Mesothelial cell of epicardium (in vitro differentiated cells): ENCODE measurements at places on chromosomes 1 and 21. TPM values are rescaled to one million over a fixed set of nuclear protein-coding genes. Genes with fewer than 3 reads are reported as not detected.

CFAP107 gene
- not detected in 3 replicates for total RNA-seq

SPATA46 gene
- total RNA-seq, result not detected in 3 replicates

- no peak for DNase-seq
These were observed 48.7 kb downstream of the ELAPOR1 start for GRCh38 chr1:109162626-109163025.

OR2T29 gene
- not detected in 3 replicates for total RNA-seq

DNA sequence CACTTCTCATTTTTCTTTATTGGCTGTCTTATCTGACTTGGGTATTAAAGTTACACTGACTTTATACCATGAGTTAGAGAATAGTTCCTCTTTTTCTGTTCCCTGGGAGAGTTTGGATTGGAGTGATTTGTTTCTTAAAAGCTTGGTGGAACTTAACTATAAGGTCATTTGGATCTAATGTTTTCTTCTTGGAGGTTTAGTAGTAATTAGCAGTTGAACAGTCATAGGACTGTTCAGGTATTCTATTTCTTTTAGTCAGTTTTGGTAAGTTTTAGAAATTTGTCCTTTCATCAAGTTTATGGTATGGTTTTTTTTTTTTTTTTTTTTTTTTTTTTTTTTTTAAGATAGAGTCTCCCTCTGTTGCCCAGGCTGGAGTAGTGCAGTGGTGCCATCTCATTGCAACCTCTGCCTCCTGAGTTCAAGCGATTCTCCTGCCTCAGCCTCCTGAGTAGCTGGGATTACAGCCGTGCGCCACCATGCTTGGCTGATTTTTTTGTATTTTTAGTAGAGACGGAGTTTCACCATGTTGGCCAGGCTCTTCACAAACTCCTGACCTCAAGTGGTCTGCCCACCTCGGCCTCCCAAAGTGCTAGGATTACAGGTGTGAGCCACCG is 6.3 kb downstream of the TTC3 start:
- no peak for DNase-seq

DNA sequence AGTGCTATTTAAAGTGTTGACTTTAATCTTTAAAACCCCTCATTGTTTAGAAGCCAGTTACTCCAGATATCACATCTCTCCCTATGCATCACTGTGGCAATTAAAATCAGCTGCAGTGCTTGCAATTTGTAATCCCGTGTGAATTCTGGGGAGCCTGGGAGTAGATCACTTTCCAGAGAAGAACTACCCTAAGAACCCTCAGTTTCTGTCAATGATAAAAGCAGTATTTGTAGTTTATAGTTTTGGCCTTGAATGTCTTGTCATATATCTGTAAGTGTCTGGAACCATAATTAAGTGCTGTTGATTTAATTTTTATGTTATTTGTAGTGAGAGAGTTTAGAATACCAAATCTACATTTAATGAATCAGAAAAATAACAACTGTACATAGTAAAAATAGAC is 5.5 kb upstream of the SPAG17 start:
- no peak for DNase-seq

- no peak for DNase-seq
These were observed 31.1 kb upstream of the MTF1 start for GRCh38 chr1:37890378-37891014.

GRCh38 chr1:44717653-44718052 is 13.3 kb downstream of the RNU5D-1 start:
- DNase-seq, result no peak

CR1 gene
- 0.09 to 0.16 TPM (median 0.09 TPM) in 3 replicates for total RNA-seq

- no peak for DNase-seq
These were observed 394.3 kb downstream of the NTNG1 start for GRCh38 chr1:107535091-107535490.

GRCh38 chr21:31875496-31876015 is 2.7 kb downstream of the HUNK start:
- DNase-seq, result no peak

ZNF593OS gene
- total RNA-seq, result not detected in 3 replicates

DNA sequence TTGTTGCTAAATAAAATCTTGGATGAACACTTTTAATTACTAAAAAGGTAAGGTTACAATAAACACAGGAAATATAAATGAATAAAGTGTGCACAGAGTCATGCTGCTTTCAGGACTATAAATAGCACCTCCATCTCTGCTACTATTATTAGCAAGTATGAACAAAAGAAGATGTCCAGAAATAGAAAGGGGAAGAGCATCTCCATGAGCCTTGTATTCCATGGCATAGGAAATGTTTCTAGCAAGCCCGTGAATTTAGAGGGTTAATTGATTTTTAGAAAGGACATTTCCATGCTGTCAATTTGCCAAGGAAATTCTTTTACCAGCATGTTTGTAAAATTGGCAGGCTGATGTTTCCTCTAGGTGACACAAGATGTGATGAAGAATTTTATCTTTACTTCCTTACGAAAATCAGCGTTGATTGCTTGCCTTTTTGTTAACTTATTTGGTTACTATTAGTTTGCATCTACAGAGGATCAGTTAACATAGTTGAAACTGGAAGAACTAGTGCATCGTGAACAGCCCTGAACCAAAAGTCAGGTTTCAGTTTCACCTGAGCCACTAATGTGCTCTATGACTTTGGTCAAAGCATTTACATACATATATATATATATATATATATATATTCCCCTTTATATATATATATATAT is 45.3 kb downstream of the NR5A2 start:
- DNase-seq, result no peak

- no peak for DNase-seq
These were observed 37.3 kb downstream of the MAST2 start for GRCh38 chr1:45840704-45841103.

DNA sequence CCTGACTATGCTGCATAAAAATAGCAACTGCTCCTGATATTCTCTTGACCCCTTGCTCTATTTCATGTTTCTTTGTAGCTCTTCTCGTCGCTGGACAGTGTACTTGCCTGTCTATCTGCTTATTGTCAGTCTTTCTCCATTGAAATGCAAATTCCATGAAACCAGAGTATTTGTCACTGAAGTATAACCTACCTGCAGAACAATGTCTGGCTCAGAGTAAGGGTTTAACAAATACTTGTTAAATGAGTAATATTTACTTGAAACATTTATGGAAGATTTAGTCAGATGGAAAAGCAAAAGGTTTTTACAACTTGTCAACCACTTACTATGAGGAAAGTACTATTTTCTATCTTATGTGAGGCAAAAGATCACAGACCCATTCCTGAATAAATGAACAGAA is 19.9 kb upstream of the ERICH3 start:
- no peak for DNase-seq

GUK1 gene
- total RNA-seq, result 129 to 136 TPM (median 135 TPM) in 3 replicates

GRCh38 chr1:214862421-214862820 is 220.1 kb upstream of the KCNK2 start:
- no peak for DNase-seq

- no peak for DNase-seq
These were observed 58.8 kb downstream of the ARHGEF10L start for GRCh38 chr1:17598251-17598650.

DNA sequence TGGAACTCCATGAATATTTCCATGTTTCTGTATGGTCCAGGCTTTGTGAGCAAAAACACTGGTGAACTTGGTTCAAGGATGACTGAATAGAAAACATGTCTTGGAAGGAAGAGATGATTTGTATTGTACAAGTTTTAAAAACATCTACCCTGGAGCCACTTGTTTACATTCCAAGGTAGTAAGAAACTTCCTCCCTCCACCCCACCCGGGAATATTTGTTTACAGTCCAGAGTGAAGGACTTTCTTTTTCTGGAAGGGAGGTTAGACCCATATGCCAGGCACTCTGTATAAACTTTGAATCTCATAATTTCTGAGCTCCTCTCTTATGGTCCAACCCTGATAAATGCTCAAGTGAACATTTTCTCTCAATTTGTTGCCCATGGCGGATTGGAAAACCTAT is 323.3 kb upstream of the LYPLAL1 start:
- DNase-seq, result no peak

DNA sequence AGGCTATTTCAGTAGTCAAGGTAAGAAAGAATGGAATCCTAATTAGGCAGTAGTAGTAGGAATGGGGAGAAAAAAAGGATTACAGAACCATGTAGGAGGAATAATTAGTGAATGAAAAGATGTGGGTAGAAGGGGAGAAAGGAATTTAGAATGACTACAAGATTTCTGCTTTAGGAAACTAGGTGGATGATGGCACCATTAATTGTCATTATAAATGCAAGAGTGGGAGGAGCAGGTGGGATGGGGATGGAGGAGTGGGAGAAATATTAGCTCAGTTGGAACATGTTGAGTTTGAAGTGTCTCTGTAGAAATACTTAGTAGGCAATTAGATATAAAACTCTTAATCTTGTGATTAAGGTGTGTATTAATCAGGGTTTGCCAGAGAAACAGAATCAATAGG is 50.0 kb upstream of the C21orf91 start:
- DNase-seq, result no peak

GRCh38 chr1:228063251-228064191 is 19.0 kb upstream of the ARF1 start:
- no peak for DNase-seq

DNA sequence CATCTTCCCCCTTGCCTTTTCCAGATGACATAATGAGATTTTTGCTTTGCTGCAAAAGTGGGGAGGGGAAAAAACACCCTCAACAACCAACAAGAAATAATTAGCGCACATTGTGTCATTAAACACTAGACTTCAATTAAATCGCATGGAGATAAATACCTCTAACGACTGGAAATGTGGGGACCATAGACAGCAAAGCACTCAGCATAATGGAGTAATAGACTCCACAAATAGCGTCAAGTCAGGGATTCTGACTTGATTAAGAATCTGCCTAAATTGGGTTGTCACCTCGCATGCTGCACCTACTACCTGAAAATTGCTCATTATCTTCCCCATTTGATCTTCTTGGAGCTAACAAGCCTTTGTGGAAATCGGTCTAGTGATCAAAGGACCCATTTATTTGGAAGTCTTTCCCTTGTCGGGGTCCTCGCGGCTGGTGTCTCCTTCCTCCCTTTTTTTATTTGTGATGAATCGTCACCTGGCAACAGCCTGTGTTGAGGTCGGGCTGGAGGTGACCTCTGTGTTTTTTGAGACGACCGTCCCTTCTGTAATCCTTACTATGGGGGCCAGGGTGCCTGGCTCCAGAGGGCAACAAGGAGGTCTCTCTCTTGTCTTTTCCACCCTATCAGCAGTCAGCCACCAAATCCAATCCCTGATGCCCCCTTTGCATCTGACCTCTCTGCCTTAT is 75.3 kb upstream of the IGSF21 start:
- no peak for DNase-seq

DNA sequence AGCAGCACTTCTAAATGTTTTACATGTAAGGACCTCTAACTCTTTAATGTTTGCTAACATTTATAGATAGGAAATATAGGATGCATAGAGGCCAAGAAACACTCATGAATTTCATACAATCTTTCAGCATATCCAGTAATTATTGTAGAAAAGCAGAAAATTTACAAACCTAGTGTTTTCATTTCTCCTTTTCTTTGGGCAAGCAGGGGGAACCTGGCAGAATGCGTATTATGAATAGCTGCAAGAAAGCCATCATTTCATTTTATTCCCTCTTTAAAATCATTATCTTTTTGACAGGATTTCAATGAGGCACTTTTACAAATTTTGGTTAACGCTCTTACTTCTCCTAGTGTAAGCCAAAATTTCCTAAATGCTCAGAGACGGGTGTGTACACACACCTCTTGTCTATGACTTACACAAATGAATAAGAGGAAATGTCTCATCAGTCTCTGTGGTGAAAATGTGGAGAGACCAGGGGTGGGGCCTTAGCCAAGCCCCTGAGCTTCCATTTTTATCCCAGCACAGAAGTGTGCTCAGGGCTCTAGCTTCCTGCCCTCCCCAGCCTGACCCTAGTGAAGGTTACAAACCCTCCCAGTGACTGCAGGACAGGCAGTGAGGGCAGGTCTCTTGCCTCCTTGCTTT is 91.6 kb downstream of the LRRC8C start:
- no peak for DNase-seq

C1orf116 gene
- total RNA-seq, result 0.44 to 0.67 TPM (median 0.57 TPM) in 3 replicates

DNA sequence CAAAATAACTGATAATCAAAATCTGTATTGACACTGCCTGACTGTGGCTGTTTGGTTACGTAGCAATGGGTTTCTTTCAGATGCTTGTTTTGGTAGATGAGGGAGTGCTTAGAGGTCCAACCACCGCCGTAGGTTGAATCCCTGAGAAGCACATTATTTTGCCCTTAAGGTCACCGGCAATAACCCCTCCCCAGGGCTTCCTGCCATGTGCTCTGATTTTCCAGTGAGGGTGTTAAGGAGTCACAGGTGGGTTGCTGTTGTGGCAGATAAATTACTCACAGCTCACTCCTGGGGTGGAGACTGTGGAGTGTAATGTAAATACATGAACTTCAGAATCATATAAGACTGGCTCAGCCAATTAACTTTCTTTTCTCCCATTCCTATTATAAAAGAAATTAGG is 81.5 kb upstream of the ZP4 start:
- no peak for DNase-seq
